Stimulated activated naive CD4-positive, alpha-beta T cell (primary cell): ENCODE measurements at places on chromosomes 1 and 21.
A peak's percentile ranks its signal among the peaks of the same experiment; 100 is the strongest.

GRCh38 chr1:41637367-41637766, 152.9 kb upstream of the EDN2 start:
- no peak for DNase-seq

DNA sequence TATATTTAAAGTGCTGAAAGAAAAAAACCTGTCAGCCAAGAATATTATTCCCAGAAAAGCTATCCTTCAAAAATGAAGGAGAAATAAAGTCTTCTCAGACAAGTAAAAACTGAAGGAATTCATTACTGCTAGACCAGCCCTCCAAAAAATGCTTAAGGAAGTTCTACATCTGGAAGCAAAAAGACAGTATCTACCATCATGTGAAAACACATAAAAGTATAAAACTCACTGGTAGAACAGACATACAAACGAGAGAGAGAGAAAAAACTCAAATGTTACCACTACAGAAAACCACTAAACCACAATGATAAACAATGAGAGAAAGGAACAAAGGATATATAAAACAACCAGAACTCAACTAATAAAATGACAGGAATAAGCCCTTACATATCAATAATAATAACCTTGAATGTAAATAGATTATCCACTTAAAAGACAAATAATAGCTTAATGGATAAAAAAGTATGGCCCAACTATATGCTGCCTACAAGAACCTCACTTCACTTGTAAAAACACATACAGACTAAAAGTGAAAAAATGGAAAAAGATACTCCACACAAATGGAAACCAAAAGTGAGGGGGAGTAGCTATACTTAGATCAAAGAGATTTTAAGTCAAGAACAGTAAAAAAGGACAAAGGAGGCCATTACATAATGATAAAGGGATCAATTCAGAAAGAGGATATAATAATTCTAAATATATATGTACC, 22.0 kb downstream of the NSL1 start:
- no peak for DNase-seq

- no peak for DNase-seq
Measured at GRCh38 chr1:97145321-97145956, 423.9 kb downstream of the PTBP2 start.

DNA sequence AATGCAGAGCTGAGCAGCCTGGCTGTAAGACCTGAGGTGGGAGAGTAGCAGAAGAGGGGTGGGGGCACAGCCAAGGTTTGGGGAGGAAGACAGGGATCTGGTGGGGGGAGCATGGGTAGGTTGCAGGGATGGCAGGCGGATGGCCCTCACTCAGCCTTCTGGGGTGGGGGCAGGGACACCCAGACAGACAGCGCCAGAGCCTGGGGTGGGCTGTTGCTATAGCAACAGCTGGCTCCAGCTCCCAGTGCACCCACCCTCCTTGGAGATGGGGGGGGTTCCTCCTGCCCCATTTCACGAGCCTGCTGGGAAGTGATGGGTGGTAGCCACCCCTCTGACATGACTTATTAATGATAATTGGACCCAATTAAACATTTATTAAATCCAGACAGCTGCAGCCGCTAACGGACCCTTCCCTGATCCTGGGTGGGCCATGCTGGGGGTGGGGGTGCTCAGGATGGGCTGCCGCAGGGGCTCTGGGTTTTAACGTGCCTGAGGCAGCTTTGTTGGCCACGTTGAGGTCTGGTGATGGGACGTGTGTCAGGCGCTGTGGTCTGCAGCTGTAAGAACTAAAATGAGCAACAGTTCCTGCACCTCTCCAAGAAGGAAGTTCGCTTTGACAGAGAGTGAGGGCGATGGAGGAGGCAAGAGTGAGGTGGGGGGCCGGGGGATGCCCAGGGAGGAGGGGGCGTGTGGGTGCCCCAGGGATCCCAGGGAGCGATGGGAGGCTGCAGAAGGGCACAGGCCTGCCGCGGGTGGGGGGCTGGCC, 19.4 kb downstream of the AGRN start:
- DNase-seq: no peak

DNA sequence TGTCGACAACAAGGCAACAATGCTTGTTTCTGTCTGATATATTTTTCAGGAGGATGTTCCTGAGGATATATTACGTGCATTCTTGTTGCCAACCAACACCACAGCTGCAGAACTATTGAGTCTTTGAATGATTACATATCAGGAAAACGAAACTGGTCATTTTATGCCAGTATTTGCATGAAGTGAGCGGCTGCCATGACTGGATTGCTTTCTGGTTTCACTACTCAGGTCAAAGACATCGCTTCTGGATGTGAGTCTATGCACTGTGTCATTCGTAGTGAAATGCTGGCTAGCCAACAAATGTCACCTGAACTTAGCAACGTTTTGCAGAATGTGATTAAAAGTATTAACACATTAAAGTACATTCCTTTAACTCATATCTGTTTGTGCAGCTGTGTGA, 35.8 kb upstream of the OLFM3 start:
- no peak for DNase-seq

DNA sequence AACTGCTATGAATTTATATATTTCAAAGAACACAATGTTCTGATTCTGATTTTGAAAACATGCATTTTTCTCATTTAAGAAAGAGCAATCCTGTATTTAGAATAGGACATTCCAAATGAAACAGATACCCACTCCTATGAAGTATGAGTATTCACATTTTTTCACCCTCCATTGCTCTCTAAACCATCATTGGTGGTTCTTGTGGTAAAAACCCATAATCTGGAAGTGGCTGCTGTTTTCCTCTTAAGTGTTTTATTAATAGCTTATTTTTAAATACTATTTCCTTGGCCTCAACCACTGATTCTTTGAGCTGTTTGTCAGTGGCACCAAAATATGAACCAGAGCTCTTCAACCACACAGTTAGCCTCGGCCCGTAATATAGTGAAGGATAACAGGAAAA, 60.0 kb upstream of the ADAM30 start:
- no peak for DNase-seq

GRCh38 chr1:212858461-212859265, 588 bp downstream of the FLVCR1 start:
- no peak for DNase-seq

GRCh38 chr21:40158366-40158765, 291.1 kb downstream of the PCP4 start:
- DNase-seq: no peak

GRCh38 chr1:27383039-27383605, at the start of gene CD164L2:
TSS of gene CD164L2 (minus strand) at chr1:27383333. CDS start at chr1:27383239, 94 bp downstream.
- DNase-seq: peak; percentile 31

GRCh38 chr1:199404191-199404590, 623.3 kb upstream of the NR5A2 start:
- DNase-seq: no peak

- DNase-seq: no peak
Measured at GRCh38 chr1:18531503-18531845, 50.7 kb downstream of the KLHDC7A start.

DNA sequence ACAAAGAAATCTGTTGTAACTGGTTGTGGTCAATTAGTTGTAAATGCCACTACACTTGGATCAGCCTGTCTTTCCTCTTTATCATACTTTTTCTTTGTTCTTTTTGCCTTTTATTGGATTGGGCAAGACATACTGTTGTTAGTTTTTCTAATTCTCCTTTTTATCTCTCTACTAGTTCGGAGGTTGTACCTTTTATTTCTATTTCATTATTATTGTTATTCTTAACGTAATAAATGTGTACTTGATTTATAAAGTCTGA, 59.2 kb downstream of the IVNS1ABP start:
- no peak for DNase-seq

- no peak for DNase-seq
Measured at GRCh38 chr1:226692823-226693222, 46.3 kb downstream of the ITPKB start.

DNA sequence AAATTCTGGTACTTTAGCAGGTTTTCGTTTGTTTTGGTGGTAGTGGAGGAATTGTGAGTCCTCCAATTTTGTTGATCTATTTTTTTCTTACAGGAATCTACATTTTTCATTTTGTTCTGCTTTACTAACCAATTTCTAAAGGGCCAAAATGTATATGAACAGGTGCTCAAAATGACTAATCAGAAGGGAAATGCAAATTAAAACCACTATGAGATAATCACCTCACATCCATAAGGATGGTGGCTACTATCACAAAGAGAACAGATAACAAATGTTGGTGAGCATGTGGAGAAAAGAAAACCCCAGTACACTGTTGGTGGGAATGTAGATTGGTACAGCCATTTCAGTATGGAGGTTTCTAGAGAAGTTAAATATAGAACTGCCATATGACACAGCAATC, 134.2 kb downstream of the LMO4 start:
- no peak for DNase-seq

DNA sequence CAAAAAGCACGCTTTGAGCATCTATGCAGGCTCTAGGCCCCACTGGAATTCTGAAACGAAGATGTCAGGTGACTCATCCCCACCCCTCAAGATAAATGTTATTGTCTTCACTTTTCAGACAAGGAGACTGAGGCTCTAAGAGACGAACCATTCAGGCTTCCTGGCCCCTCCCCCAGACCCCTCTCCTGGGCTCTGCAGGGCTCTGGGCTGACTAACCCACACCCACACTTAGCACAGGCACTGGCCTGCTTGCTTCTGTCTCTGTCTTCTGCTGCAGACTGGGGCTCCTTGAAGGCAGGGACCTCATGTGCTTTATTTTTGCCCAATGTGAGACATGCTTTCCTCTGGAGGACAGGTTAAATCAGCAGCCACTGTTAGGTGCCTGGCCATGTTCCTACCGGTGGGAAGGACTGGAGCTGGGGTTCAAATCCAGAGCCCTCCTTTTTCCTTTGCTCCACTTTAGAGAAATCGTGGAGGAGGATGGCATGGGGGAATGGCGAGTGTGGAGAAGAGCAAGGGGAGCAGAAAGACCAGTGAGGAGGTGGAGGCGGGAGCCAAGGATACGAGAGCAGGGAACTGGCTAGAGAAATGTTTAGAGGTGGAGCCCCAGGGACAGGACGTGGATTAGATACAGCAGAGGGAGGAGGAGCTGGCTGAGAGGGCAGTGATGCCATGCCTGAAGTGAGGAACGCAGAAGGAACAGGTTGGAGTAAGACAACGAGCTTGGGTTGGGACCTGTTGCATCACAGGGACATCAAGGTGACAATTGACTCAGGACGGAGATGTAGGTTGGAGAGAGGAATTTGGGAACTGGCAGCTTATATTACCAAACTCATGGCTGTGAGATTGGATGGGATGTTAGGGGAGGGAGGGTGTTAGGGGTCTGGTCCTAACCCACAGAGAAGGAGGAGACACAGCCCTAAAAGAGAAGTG, 1.7 kb downstream of the TMEM125 start:
- no peak for DNase-seq

- DNase-seq: no peak
Measured at GRCh38 chr1:59150577-59151386, 146.1 kb upstream of the FGGY start.

- no peak for DNase-seq
Measured at GRCh38 chr1:103110701-103111100, 2.4 kb upstream of the COL11A1 start.

DNA sequence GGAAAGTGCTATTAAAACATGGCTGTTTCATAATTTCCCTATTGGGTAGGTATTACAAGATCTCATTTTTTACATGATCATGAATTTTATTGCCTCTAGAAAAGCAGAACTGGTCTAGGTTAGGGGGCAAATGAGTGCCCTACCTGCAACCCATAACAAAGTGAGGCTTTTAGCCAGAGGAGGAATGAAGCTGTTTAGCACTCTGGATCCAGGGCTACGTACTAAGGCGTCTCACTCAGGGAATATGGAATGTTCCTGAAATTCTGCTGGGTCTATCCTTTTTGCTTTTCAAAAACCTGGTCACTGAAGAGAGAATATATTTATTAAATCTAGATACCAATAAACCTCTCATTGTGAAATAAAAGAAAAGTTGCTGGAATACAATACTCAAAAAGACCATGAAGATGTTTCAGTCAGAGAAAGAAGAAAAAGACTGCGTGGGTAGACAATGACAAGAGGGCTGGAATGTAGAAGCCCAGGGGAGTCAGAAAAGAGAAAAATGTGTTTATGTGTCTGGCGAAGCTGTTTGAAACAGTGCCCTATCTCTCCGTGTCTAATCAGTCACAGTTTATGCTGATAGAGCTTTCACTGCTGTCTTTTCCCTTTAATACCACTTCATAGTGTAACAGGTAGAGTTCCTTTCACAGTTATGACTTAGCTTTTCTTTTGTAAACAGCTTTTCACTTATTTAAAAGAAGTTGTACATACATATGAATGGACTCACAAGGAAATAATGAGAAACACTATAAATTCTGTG, 25.0 kb upstream of the SYDE2 start:
- DNase-seq: no peak

GRCh38 chr1:21823206-21823979, 11.3 kb downstream of the LDLRAD2 start:
- no peak for DNase-seq

DNA sequence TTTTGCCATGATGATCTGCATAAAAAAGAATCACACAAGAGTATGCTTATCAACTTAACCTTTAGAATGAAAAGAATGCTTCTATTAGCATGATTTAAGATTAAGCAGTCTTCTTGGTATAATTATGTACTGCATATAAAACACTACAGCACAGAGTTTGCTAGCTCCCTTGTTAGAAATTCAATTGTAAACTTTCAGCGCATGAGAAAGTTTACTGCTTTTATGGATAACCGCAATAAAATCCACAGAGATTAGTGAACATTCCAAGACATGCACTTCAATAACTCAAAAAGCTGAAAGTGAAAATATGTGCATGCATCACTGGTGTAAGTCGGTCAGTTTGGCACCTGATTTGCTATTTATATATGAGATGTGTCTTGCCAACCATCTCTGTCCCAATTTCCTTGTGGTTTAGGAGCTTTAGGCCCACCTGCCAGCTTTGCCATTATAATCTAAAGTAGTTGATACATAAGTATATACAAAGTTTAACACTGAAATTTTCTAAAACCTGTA, 16.9 kb downstream of the CCT8 start:
- DNase-seq: no peak

DNA sequence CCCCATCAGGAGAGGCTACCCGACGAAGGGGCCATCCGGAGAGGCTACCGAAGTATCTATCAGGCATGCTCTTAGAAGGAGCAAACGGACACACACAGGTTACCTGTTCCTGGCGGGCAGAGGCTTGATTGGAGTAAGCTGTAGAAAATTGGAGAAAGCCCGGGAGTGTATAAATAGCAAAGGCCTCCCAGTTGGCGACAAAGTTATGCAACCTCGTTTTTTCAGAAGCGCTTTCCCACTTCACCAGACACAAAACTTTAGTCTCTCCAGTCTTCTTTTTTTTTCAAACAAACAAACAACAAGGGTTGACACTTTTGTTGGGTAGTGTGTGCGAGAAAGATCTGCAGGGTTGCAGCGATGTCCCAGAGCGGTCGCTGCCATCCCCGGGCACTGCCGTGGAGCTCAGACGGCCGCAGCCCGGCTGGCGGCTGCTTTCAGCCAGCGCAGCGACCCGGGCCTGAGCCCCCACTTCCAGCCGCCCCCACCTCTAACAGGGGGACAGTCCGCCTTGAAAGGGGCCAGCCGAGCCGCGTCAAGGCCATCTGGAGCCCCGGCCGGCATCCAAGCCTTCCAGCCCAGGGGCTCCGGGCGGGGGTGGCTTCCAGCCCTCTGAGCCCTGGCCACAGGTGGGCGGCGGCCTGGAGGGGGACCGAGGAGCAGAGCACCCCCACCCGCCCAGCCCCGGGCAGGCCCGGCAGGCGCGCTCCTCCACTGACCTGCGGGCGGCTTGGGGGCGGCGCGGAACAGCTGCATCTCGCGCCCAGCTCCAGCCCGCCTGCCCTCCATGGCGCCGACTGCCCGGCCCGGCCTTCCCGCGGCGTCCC, 616 bp downstream of the MCOLN3 start:
- DNase-seq: no peak
